ENCODE measurements at places on chromosomes 4 and X.

GRCh38 chr4:109588176-109588575, 28.1 kb downstream of the MCUB start:
- peak; percentile 7 for DNase-seq

DNA sequence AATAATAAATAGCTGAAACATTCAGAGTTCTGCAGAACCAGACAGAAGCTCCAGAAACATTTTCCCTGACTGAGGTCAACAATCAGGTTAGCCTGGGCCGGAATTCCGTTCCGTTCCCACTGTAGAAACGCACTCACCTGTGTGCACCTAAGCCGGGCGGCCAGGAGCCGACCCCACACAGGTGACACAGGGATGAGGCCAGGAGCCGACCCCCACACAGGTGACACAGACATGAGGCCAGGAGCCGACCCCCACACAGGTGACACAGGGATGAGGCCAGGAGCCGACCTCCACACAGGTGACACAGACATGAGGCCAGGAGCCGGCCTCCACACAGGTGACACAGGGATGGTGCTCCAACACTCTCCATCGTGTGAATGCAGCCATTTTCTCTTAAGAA, 21.9 kb downstream of the FAT1 start:
- no peak for DNase-seq

GRCh38 chr4:101393256-101393655, 45.9 kb upstream of the PPP3CA start:
- no peak for DNase-seq

- DNase-seq: no peak
These were observed 224.3 kb downstream of the DCLK2 start for GRCh38 chr4:150302553-150302952.

DNA sequence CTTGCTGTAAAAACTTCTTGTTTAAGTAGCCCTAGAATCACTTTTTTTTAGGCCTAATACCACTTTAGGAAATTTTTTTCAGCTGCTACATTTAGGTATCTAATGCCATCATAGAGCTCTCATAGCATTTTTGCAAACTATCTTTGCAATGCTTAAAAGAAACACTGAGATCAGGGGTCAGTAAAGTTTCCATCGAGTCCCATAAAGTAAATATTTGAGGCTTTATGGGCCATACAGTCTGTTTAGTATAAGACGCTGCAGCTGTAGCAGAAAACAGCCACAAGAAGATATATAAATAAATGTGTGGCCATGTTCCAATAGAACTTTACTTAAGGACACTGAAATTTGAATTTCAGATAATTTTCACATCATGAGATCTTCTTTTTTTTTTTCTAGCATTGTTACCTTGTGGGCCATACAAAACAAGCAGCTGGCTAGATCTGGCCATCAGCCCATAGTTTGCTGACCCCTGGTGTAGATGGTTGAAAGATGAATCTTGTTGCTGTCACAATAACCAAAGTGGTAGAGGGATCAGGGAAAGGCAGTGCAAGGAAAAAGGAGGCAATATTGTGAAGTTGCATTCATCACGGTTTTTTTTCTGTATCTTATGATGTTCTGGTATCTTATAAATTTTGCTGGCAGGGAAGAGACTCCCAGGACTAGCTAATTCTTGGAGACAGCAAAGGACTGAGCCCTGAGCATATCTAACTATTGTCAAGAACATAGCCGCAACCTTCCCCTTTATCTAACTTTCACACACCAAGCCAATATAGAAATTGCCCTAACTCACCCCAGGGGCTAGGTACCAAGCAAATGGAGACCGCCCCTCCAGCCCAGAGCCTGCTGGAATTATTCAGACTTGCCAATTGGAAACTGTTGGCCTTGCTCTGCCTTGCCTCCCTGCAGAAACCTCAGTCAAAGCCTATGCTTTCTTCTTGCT, 46.6 kb downstream of the RASGEF1B start:
- DNase-seq: no peak

DNA sequence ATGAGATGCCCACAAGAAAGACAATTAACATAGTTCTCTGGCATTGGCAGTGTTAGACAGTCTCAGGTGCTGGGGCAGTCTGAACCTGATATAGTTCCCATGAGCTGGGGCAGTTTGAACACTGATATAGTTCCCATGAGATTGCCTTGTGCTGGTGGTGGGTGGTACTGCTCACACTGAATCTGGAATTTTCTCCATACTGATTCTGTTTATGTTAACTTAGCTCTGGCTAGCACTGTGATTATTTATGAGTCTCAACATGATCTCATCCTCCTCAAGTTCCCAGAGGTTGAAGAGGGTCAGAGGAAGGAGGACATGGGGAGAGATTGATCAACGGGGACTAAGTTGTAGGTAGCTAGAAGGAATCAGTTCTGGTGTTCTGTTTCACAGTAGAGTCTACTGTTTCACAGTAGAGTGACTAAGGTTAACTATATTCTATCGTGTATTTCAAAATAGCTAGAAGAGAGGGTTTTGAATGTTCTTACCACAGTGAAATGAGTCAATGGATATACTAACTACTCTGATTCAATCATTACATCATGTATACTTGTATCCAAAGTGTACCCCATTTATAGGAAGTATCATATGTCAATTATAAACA, 379.9 kb downstream of the ADAM29 start:
- DNase-seq: no peak

DNA sequence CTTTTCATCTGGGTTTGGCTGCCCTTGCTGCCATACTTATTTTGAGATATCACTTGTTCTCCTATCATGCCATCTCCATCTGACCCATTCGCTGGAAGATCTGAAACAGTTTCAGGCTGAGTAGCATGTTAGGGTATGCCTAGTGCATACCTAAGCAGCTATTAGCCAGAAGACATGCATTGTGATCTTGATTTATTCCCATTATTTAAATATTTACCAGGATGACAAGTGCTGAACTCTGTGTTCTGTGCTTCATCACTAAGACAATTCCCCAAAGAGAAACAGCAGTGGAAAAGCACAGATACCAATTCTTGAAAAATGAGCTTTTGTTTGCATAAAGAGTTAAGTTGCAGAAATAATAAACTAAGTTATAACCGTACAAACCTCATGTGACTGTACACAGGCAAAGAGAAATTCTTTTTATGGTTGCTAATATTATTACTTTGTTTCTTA, 271.0 kb upstream of the ARSJ start:
- no peak for DNase-seq

GRCh38 chr4:8769645-8770517, 101.8 kb downstream of the HMX1 start:
- DNase-seq: no peak

GRCh38 chr4:136395212-136395722, 1137.0 kb downstream of the PCDH18 start:
- DNase-seq: no peak

- DNase-seq: no peak
These were observed 120.0 kb downstream of the RAB28 start for GRCh38 chr4:13364172-13364571.

- DNase-seq: peak; percentile 73
These were observed at the start of gene BEX2 for GRCh38 chrX:103310555-103311398. Gene BEX2, minus strand, starts transcription at chrX:103310990. Its CDS starts 1,014 bp downstream, at chrX:103309976.

- DNase-seq: no peak
These were observed 58.9 kb downstream of the MTMR1 start for GRCh38 chrX:150752124-150752523.

GRCh38 chr4:140151699-140152012, 2.3 kb downstream of the MAML3 start:
- DNase-seq: peak; percentile 46

DNA sequence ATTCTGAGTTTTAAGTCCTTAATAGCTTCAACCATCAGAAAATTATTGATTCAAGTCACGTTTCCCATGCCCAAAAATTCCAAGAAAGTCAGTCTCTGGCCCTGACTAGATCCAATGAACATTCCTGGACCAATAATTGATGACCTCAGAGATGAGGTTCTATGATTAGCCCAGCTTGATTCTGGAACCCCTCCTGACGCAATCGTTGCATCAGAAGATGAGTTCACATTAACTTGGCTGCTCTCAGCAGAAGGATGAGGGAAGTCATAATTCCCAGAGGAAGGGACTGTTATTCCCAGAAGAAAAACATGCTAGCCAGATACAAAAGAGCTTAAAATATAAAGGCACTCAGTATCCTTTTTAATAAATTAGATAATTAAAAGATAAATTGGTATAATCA, 34.3 kb upstream of the CPEB2 start:
- no peak for DNase-seq

GRCh38 chr4:170170861-170171260, 81.1 kb upstream of the AADAT start:
- no peak for DNase-seq

GRCh38 chrX:24768556-24768955, 74.8 kb downstream of the POLA1 start:
- DNase-seq: no peak

DNA sequence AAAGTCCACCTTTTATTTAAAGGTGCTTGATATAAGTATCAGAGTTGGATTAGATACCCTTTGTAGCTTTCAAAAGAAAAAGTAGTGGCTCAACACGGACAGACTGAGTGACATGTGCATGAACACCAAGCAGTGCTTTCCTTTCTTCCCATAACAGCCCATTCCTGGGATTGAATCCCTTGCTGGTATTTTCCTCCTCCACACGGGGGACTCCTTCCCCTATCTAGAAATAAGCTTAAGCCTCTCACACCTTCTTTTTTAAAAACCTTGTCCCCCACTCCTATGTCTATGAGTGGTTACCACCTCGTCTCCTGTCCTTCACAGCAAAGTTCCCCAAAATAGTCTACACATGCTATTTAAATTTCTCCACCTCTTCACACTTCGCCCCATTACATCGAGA, 5.1 kb downstream of the AP1S2 start:
- DNase-seq: no peak

- no peak for DNase-seq
These were observed 116.3 kb downstream of the GALNTL6 start for GRCh38 chr4:171929477-171929876.

DNA sequence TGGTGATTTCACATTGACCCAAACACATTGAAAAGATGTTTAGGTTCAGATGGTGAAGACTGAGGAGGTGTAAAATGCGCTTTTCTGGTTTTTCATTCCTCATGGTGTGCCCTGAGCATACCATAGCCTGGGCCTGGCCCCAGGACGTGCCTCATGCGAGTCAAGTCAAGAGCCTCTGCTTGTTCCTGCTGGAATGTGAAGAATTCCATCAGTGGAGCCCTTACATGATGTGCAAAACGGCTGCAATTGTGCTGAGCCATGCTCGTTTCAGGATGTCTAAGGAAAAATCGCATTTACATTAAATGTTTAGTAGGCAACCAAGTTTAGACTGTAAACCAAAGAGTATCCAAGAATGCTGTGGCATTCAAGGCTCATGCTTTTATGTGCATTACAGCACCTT, 34.9 kb downstream of the GYG2 start:
- no peak for DNase-seq

DNA sequence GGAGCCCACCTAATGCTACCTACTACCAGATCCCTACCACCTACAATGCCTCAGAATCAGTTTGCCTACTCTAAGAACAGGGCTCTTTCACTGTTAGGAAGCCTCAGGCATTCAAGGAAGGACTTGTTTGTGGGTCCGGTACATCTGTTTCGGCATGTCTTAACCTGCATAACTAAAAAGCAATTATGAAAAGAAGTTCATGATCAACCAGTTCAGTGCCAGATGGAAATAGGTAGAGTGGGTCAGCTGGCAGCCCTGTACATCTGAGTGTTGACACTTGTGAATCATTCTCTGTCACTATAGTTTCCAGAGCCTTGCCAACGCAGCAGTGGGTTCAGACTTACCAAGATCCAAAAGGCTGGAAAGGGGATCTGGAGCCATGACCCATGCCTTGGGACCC, 3.3 kb downstream of the TMEM185A start:
- DNase-seq: no peak

DNA sequence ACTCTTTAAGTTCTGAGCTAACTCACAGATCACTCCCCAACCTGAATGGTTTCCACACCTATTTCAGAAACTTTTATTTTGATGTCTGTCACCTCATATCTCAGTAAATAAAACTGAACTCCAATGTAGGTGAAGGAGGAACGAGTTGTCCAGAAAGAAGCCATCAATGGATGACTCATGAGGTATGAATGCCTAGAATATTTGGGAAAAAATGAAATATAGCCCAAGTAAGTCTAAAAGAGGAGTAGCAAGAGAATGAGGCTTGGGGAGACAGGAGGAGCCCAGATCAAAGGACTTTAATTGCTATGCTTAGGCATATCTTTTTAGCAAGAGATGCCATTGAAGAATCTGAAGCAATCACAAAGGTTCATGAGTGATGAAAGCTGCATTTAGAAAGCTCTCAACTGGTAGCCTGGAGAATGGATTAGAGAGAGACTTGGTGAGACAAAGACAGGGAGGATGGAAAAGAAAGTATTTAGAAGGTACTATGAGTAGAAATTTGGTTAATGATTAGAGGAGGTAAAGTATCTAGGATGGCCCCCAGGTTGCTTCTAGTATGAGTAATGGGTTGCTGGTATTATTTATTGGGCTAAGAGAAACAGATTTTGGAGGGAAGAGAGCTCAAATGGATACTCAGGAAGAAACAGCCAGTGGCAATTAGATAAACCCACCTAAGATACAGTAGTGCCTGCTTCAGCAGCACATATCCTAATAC, 39.4 kb downstream of the NOCT start:
- no peak for DNase-seq

DNA sequence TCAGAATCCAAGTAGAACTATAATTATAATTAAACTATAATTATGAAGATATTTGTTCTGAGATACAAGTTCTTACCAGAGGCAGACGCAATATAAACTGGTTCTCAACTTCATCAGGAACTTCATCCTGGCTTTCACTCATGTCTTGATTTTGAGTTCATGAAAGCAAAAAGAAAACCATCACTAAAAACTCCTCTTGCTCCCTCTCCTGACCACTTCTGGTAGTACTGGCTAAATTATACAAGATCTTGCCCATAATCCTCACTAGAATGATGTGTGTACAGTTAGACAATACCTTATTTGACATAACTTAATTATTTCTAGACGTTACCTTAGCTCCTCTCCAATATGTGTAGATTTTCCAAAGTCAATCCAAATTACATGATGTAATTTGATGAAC, 3.7 kb downstream of the TAF7L start:
- no peak for DNase-seq

GRCh38 chrX:136773648-136774047, 7.1 kb downstream of the ARHGEF6 start:
- no peak for DNase-seq

All from effector CD4-positive, alpha-beta T cell (primary cell).